Stimulated activated CD4-positive, alpha-beta T cell treated with anti-CD3 and anti-CD28 coated beads, Interleukin-4, amount 100 ng/mL, for 48 hours (primary cell): ENCODE measurements at places on chromosomes 12 and 14.

DNA sequence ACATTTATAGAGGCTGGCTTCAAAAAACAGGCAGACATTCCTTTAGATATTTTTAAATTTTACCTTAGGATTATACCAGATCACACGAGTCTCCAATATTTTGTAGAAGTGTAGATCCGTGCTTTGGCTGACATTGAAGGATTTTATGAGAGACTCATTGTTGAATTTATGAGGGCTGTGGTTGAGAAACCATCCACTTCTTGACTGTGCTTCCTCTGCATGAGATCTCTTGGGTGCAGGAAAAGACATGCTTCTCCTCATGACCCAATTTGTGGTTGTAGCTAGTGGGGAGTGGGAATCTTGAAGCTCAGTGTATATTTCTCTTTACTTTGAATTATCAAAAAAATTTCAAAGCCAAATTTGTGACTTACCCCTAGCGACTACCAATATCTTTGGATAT is 36.7 kb upstream of the NKX2-8 start:
- no peak for DNase-seq

- no peak for DNase-seq
Observed at GRCh38 chr12:57196439-57196838, 20.2 kb upstream of the NXPH4 start.

DNA sequence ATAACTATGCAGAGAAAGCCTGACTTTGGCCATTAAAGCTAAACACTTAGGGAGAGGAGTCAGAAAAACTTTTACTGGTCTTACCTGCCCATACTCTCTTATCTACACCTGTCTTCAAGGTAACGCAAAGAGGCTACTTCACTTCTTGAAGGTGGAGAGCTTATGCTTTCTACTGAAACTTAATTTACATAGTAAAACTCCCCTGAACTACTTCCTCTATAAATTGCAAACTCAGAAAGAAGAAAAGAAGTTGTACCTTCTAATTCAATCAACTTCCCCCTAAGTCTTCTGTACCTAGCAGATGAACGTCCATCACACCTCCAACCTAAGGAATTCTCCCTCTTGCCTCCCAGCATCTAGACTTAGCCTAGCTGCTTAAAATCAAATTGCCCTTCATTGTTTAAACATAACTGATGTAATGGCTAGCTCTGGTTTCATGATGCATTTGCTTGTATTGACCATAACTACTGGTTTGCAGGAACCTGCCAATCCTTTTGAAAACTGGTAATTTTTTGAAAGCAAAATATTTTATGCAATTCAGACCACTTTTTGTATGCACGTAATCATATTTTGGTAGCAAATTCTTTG is 87.7 kb downstream of the STON2 start:
- no peak for DNase-seq

- no peak for DNase-seq
Observed at GRCh38 chr12:124380796-124381455, 86.0 kb downstream of the RFLNA start.

GRCh38 chr14:102994689-102995088 is 62.7 kb downstream of the CDC42BPB start:
- no peak for DNase-seq

- no peak for DNase-seq
Observed at GRCh38 chr14:95948558-95948981, 71.9 kb downstream of the TUNAR start.

DNA sequence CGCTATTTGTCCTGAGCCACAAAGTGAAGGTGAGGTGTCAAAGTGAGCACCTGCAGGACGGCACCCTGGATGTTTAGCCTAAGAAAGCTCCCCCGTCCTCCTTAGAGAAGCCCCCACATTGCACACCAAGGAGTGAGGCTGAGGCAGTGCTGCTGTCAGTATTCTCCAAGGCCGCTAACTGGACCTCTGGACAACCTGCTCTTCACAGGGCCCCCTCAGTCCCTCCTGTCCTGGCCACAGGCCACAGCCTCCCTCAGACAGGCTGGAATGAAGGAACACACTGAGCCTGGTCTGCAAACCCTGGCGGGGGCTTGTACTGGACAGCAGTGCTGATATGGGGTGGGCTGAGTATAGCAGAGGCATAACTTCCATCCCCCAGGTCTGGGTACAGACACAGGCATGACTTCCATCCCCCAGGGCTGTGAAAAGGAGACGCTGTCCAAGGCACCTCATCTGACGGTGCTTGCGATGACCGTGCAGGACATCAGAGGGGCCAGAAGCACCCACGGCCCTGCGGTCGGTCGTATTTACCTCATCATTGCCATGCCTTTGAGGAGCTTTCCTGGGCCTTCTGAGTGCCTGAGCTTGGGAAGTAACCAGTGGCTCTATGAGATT is 82.4 kb upstream of the DIO3 start:
- no peak for DNase-seq

DNA sequence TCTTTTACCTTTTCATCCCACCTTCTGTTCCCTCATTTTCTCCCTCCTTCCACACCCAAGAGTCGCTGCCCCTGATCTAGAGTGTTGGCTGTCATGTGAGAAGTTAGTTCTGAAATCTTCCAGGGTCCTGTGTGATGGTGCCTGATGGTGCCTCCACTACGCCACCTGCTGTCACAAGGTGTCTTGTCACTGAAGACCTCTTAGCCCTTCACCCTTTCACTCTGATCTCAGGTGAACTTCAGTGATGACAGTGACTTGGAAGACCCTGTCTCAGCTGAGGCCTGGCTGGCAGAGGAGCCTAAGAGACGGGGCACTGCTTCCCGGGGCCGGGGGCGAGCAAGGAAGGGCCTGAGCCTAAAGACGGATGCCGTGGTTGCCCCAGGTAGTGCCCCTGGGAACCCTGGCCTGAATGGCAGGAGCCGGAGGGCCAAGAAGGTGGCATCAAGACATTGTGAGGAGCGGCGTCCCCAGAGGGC is 7.6 kb upstream of the PFDN5 start:
- DNase-seq = peak; percentile 49

DNA sequence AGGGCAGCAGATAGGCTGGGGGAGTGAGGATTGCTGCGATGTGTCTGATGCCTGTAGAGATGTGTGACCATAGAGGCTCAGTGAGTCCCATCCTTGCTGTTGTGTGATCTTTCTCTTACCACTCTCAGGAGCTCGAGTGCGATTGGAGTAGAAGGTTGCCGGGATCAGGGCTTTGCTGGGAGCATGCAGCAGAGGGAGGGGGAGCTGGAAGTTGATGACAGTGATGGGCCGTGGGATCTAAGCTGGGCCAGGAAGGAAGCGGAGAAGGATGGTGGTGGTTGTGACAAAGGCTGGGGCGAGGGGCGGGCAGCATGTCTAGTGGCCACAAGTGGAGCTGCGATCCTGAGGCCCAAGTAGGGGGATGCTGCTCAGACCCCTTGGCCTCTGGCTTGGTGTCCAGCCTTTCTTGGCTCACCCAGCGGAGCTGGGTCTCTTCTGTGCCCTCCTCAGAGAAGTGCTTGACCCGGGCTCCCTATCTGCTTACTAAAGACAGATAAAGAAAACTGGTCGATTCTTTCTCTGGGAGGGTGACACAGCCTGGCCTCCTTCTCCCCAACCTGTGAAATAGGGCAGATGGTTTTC is 66.2 kb downstream of the PRMT8 start:
- no peak for DNase-seq

DNA sequence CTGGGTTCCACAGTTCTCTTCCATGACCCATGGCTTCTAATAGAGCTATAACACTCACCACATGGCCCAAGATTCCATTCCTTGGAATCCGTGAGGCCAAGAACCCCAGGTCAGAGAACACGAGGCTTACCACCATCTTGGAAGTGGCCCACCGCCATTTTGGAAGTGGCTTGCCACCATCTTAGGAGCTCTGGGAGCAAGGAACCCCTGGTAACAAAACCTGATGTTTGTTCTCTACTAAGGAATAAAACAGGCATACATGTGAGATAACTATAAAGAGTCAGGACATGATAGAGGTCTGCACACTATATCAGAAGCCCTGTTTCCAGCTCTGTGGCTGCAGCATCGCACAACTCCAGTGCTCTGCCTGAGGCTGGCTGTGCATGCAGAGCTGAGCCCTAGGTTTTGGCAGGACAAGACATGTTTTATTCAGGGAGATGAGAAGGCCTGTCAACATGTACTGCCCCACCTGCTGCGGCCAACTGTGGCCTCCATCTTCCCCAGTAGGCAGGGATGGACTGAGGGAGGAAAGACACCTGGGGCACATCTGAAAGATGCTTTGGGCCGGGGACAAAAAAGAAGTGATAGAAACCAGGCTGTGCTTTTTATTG is 344.9 kb downstream of the DAD1 start:
- no peak for DNase-seq

DNA sequence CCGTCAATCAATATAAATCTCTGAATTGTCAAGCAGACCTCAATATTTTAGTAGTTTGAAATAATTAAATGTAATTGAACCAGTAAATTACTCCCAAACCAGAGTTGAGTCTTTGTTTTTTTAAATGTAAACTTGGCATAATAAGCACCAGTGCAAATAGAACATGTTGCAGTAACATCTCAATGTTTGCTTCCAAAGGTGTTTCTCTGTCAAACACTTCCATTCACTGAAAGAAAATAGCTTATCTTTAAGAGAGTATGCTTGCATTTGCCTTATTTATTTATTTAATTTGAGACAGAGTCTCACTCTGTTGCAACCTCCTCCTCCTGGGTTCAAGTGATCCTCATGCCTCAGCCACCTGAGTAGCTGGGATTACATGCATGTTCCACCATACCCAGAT is 39.9 kb upstream of the EGLN3 start:
- DNase-seq = no peak

DNA sequence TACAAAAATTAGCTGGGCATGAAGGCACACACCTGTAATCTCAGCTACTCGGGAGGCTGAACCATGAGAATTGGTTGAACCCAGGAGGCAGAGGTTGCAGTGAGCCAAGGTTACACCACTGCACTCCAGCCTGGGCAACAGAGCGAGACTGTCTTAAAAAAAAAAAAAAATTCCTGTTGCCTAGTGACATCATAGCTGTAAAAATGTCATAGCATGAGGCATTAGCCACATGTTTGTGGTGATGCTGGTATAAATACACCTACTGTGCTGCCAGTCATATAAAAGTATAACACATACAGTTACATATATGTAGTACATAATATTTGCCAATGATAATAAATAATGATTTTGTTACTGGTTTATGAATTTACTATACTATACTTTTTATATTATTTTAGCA is 22.2 kb downstream of the SLC41A2 start:
- DNase-seq = no peak

GRCh38 chr14:51644217-51644933 is 7.3 kb upstream of the FRMD6 start:
- no peak for DNase-seq

DNA sequence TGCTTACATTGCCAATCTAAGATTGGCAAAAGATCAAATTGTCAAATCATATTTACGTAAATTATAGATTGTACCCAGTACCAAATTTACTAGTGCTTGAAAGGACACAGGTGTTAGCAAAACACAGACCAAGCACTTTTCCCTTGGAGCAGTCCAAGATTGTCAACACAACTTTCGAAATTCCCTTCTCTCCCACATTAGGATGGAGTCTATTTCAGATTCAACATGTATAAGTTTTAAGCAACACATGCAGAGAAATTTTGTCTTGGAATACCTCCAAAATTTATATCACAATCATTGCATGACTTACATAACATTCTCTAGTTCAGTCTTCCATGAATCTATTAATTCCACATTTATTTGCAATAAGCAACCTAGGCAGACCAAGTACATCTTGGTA is 74.9 kb upstream of the SLCO1C1 start:
- no peak for DNase-seq

- DNase-seq = no peak
Observed at GRCh38 chr12:106883426-106883825, 72.3 kb upstream of the TMEM263 start.

DNA sequence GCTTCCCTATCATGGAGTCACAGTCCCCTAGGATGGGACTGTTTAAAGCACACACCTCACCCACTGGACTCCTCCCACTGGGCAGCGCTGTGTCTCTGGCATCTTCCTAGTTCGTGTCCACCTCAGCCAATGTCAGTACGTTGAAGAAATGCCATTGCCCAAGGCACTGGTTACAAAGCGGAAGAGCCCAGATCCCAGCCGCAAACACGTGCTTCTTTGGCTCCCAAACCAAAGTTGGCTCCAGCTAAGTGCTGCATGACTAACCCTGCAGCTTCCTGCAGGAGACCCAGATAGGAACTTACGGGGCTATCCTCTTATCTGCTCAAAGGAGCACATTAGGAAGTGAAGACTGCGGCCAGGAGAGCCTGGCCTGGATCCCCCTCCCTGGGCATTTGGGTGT is 9.3 kb downstream of the SYNE3 start:
- no peak for DNase-seq

DNA sequence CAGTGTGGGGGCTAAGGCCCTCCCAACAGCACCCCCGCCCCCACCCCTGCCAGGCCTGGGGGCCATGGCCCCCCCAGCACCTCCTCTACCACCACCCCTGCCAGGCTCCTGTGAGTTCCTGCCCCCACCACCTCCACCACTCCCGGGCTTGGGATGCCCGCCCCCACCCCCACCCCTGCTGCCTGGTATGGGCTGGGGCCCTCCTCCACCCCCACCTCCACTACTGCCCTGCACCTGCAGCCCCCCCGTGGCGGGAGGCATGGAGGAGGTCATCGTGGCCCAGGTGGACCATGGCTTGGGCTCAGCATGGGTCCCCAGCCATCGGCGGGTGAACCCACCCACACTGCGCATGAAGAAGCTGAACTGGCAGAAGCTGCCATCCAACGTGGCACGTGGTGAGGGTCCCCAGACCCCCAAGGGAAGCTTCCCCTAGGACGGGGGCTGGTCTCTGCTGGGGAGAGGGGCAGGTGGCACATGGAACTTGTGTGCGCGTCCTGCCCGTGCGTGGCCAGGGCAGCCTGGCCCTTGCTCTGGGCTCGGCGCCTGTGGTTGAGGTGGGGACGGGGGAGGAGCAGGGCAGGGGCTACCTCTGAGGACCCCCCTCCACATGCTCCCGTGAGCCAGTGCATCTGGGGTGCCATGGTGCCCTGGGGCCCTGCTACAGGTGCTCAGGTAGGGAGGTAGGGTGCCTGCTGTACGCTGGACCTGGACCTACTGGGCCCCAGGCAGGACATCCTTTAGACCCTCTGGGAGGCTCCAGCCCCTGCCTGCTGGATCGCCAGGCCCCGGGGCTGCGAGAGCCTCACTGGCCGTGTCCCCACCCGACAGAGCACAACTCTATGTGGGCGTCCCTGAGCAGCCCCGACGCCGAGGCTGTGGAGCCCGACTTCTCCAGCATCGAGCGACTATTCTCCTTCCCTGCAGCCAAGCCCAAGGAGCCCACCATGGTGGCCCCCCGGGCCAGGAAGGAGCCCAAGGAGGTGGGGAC is 16.1 kb upstream of the ADSS1 start:
- DNase-seq = no peak

DNA sequence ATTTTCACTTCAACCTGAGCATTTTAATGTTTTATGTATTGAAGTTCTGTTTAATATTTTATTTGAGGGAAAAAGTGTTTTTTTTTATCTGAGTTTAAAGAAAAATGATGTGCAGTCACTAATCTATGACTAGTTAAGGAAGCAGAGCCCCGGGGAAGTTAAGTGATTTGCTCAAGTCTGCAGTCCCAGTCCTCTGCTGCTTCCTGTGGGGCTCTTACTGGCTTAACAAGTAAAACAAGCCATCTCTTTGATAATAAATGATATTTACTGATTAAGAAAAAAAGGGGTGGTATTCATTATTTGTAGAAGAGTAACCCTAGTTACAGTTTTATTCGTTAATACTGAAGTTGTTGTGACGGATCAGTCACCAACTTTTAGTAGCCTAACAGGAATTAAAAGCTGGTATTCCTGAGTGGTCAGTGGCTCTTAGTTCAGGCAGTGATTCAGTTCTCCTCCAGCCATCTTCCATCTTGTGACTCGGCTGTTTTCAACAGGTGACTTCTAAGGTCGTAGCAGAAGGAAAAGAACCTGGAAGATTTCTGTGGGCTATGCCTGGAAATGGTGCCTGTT is 21.7 kb downstream of the BICDL1 start:
- DNase-seq = no peak

GRCh38 chr14:56949828-56950227 is 139.5 kb upstream of the OTX2 start:
- no peak for DNase-seq
